Umbilical cord (tissue), 2 donors: ENCODE measurements at places on chromosomes 16 and 17. TPM values are rescaled to one million over a fixed set of nuclear protein-coding genes. Genes with fewer than 3 reads are reported as not detected.

Gene CTF1
- 2.6 TPM for total RNA-seq

DNA sequence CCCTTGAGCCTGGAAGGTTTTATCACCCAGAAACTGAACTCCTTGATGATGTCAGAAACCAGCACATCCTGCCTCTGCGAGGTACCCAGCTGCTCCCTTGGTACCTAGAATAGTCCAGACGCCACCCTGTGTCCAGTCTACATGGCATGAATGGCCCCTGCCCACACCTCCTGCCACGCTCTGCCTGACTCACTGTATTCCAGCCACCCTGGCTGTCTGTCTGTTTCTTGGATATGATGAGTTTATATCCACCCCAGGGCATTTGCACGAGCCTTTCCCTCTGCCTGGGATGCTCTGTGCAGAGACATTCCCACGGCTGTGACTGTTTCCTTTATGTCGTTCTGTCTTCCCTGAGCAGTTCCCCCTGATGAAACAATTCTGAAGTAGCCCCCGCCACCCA lies 68.7 kb downstream of the CRISPLD2 start:
- DNase-seq, result no peak

GRCh38 chr16:17544785-17545184 lies 74.0 kb upstream of the XYLT1 start:
- no peak for DNase-seq

GRCh38 chr16:47627085-47627639 lies 166.0 kb downstream of the PHKB start:
- DNase-seq, result no peak

DNA sequence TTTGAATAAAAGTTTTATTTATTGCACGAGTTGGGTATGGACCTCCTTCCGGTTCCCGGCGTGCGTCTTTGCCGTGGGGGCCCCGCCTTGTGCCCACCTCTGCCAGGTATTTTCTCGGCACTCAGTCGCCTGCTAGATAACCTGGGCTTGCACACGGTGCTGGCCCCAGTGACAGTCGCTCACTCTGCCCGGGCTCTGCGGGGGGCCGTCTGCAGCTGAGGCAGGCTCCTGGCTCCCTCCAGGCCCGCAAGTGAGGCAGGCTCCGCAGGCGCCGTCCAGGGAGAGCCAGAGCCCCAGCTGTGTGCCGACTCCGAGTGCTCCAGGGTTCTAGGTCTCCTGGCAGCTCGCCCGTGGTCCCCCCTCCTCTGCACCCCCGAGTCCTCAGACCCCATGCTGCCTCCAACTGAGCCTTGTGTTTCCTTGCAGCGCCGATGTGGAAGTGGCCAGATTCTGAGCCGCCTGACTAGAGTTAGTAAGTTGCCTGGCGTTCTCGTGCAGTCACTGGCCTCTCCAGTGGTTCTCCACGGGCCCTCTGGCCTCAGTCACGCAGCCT lies 54.7 kb upstream of the PVALEF start:
- DNase-seq, result no peak

- DNase-seq, result no peak
These were observed 276.6 kb upstream of the EEF2KMT start for GRCh38 chr16:5374184-5374583.

Gene SLC13A5
- total RNA-seq, result 0.48 TPM
